ENCODE measurements at places on chromosomes 3 and 15. TPM values are rescaled to one million over a fixed set of nuclear protein-coding genes. Genes with fewer than 3 reads are reported as not detected.

BNC1 gene
- total RNA-seq: 0.67 TPM

MIX23 gene
- total RNA-seq: 55.4 TPM

RTP1 gene
- not detected for total RNA-seq

TP63 gene
- total RNA-seq: 1.6 TPM

HIGD2B gene
- not detected for total RNA-seq

MST1R gene
- total RNA-seq: 6.5 TPM

TIMMDC1 gene
- total RNA-seq: 95.4 TPM

TRH gene
- 0.36 TPM for total RNA-seq

IGSF10 gene
- 1.8 TPM for total RNA-seq

ACSBG1 gene
- total RNA-seq: 0.18 TPM

FANCD2OS gene
- not detected for total RNA-seq

TICRR gene
- total RNA-seq: 13.9 TPM

Measured in progenitor cell of endocrine pancreas (in vitro differentiated cells).